Left lobe of liver (tissue), 2 donors: ENCODE measurements at places on chromosomes 3 and 15. TPM values are rescaled to one million over a fixed set of nuclear protein-coding genes. Genes with fewer than 3 reads are reported as not detected.
A peak's percentile ranks its signal among the peaks of the same experiment; 100 is the strongest.

The OXTR gene
- total RNA-seq: 0.05 TPM

The SPATA12 gene
- not detected for total RNA-seq

The HHLA2 gene
- not detected for total RNA-seq

The RTP1 gene
- not detected for total RNA-seq

The NAALADL2 gene
- 4.2 TPM for total RNA-seq

The PLSCR2 gene
- not detected for total RNA-seq

The CAMK2N2 gene
- 0.43 TPM for total RNA-seq

The MNS1 gene
- 0.20 TPM for total RNA-seq

The AVEN gene
- 8.9 TPM for total RNA-seq

The MORC1 gene
- total RNA-seq: 0.10 TPM

The ACKR4 gene
- total RNA-seq: not detected

The WNT5A gene
- 4.3 TPM for total RNA-seq

The ATP10A gene
- 0.50 TPM for total RNA-seq

The RTP3 gene
- total RNA-seq: 28.6 TPM

The PLCH1 gene
- total RNA-seq: 0.08 TPM

GRCh38 chr15:90607361-90607760 lies 77.6 kb downstream of the CRTC3 start:
- DNase-seq: no peak

DNA sequence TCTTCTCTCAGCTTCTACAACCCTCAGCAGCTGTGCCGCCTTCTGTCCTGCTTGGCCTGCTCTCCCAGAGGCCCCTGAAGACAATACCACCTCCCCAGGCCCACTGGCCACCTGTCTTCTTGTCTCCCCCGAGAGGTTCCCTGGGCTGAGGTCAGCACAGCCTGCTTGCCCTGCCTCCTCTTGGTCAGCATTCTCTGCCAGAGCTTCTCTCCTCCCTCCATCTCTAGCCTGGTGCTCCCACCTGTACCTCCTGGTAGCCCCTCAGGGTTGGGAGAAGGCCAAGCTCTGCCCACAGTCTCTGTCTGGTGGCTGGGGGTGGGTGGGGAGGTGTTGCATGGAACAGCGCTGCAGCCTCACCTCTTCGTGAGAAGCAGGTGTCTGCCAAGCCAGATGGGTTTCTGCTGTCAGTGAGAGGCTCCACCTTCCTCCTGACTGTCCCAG lies 5.6 kb upstream of the ISLR start:
- peak; percentile 44 for DNase-seq

DNA sequence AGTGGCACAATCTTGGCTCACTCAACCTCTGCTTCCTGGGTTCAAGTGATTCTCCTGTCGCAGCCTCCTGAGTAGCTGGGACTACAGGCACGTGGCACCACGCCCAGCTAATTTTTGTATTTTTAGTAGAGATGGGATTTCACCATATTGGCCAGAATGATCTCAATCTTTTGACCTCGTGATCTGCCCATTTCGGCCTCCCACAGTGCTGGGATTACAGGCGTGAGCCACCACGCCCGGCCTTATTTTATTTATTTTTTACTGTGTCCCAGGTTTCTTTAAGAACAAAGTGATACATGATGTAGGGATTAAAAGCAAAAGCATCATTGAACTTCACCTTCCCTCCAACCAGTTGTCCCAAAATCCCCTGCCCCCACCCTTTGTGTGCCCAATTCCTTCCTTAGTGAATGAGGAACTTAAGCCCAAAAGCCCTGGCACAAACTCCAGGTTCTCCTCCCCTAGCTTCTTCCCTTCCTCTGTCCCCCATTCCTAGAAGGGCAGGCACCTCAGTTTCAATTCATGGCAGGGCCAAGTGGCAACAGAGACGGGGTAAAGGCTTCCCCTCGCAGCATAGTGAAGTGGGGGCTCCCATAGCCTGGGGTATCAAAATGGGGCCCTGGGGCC lies 23.7 kb upstream of the RPN1 start:
- DNase-seq: no peak

DNA sequence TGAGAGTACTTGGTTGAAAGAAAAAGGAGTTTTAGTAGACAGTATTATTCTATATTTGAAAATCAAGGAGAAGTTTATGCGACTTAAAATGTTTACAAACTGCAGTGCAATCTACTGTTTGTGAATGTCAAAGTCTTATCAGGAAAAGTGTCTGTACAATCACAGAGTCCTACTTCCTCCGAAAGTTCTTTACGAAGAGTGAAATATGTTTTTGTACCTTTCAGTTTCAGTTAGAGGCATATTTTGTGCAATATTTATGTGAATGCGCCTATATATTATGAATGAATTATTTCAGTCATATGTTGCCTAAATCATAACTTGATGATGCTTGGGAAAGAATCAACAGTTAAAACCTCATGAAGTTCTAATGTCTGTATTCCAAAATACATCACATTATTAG lies 31.5 kb downstream of the NGRN start:
- DNase-seq: no peak

GRCh38 chr3:37862219-37862902 lies 681 bp downstream of the CTDSPL start:
- peak; percentile 70 for DNase-seq

- DNase-seq: no peak
Observed at GRCh38 chr15:72168131-72168807, 29.3 kb downstream of the GRAMD2A start.

GRCh38 chr3:33030246-33030645 lies 66.7 kb downstream of the GLB1 start:
- no peak for DNase-seq

- no peak for DNase-seq
Observed at GRCh38 chr3:111824351-111824750, 34.7 kb upstream of the PHLDB2 start.

- DNase-seq: no peak
Observed at GRCh38 chr3:193665370-193665989, 72.5 kb downstream of the OPA1 start.

DNA sequence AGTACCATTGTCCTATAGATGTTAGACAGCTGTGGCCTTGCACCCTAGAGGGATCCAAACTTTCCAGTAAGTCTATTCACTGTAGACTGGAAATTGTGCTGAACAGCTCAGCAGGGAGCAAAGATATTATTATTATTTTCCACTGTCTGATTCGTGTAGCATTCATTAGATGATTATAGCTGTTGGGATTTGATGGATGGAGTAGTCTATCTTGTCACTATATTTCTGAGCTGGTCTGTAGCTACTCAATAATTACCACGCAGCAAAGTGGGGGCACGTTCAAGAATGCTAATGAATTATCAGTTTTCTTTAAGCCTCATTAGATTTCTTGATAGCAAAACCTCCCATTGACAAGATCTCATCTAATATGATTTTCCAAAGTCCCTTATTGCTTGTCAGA lies 113.2 kb downstream of the RTP4 start:
- no peak for DNase-seq

DNA sequence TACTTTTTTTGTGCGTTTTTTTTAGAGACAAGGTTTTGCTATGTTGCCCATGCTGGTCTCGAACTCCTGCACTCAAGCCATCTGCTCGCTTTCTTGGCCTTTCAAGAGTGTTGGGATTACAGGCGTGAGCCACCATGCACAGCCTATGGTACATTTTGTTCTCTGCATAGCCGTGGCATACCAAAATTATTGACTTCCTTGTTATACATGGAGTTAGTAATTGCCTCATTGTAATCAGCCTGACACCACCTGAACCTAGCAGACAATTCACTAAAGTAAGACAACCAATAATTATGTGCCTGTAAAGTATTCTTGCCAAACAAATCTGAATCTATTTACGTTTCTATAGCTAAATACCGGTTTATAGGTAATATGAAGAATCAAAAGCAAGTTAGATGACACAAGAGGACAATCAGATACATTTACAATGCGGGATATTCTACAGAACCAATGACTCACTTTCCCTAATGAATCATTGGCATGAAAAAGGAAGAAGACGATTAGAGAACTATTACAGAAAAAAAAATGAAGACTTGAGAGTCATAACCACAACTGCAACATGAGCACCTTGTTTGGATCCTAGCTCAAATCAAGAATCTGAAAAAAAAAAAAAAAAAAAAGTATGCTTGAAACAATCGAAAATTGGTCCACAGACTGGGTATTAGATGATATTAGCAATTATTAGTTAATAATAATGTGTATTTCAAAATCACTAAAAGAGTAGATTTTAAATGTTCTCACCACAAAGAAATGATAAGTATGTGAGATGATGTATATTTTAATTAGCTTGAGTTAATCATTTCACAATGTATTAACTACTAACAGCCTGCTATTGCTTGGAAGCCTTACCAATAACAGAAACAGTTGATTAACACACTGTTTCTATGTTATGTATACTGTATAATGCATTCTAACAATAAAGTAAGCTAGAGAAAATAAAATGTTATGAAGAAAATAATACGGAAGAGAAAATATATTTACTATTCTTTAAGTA lies 7.1 kb downstream of the GUCA1C start:
- no peak for DNase-seq

DNA sequence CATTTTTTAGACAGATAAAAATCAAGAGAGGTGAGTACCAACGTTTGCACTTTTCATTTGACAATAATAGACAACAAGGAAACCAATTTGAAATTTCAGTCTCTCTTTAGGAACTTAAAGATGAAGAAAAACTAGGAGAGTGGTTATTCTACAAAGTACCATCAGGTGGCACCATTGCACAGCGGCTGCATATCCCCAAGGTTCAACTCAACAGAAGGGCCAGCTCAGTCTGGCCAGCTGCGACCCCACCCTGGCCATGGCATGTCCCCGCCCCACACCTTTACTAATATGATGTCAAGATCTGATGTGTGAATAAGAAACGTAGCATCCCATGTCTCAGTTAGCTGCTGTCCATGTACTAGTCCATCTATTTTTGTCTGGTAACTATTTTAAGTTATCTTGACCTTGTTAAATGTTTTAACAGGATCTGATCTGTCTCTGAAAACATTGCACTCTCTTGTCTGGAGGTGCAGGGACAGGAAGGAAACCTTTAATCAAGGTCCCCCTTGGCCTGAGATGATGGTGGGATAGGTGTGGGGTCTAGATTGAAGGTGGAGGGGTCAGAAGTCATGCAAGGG lies 35.5 kb upstream of the CGNL1 start:
- peak; percentile 56 for DNase-seq

- no peak for DNase-seq
Observed at GRCh38 chr15:29736012-29736743, 86.1 kb downstream of the TJP1 start.

- DNase-seq: no peak
Observed at GRCh38 chr3:105785803-105786202, 83.0 kb downstream of the CBLB start.

DNA sequence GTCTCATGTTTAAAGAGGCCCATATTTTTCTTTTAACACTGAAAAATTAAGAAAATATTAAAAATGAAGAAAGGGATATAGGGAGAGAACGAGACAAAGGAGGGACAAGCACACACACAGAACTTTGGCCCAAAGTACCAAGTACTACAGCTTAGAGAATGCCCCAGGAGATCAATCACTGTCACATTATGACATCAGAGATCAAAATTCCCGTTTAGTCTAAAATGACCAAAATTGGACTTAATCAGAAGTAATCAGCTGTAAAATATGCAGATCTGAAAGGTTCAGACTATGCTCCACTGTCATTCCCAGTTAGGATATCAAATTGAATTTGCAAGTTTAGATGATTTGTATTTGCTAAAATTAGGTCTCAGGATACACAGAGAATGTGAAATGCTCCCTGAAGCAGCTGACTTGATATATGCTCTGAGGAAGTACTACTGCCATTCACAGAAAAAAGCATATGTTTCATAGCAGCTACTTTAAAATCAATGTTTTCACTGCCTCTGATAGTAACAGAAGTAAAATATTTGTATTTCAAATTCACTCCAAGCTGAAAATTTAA lies 123.0 kb downstream of the PEAK1 start:
- no peak for DNase-seq

DNA sequence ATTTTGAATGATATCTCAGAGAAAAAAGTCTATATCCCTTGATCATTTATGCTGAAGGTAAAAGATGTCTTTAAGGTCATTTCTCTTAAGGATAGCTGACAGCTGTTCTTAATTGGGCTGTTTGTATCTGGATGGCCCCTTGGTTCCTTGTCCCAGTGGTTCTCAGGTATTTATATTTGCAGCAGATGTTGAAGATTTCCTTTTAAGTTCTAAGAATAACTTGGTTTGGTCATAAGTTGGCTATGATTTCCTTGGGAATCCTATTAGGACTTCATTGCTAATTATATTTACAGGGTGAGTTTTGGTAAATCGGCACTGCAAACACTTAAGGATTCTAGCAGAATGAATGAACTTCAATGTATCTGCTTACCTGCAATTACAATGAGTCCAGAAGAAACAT lies 460.4 kb upstream of the SGO1 start:
- no peak for DNase-seq

- no peak for DNase-seq
Observed at GRCh38 chr3:152583963-152584362, 251.0 kb upstream of the P2RY1 start.

DNA sequence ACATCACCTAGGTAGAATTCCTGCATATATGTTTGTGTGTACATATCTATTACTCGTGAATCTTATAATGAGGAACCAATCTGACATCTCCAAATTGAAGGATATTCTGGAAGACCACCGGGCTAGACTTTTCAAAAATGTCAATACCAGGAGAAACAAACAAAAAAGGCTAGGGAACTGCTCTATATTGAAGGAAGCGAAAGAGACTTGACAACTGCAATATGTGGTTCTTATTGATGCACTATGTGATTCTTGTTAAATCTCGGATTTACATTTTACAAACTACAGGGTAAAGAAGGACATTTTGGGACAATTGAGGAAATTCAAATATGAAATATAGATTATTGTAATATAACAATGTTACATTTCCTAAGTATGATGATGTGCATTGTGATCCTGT lies 137.5 kb upstream of the CCDC54 start:
- DNase-seq: no peak

GRCh38 chr3:177251755-177252154 lies 54.5 kb upstream of the TBL1XR1 start:
- peak; percentile 24 for DNase-seq

GRCh38 chr3:105158286-105158685 lies 208.4 kb upstream of the ALCAM start:
- no peak for DNase-seq

GRCh38 chr15:48682942-48683651 lies 37.6 kb upstream of the FBN1 start:
- peak; percentile 88 for DNase-seq

GRCh38 chr3:45054196-45054857 lies 28.2 kb downstream of the CLEC3B start:
- DNase-seq: no peak

- no peak for DNase-seq
Observed at GRCh38 chr15:82158811-82159210, 103.7 kb downstream of the EFL1 start.

DNA sequence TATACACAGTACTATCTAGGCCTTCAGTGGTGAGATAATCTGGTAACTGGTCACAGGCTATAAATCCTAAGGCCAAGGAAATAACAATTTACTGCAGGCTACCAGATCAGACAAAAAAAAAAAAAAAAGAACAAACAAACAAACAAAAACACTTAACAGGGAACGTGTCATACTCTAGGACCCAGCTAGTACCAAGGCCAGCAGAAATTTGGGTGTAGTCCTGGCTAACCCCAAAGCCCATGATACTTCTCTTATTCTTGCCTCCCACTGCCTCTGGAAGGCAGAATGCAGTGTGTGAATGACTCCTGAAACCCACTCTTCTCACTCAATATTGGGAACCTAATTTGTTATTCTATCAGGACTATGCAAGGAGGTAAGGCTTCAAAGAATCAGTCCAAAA lies 53.7 kb upstream of the ST3GAL6 start:
- DNase-seq: no peak

- peak; percentile 68 for DNase-seq
Observed at GRCh38 chr3:28544236-28544635, 195.6 kb upstream of the AZI2 start.
